Ammon's horn (tissue), 1 donor: ENCODE measurements at places on chromosomes 1 and 21.

DNA sequence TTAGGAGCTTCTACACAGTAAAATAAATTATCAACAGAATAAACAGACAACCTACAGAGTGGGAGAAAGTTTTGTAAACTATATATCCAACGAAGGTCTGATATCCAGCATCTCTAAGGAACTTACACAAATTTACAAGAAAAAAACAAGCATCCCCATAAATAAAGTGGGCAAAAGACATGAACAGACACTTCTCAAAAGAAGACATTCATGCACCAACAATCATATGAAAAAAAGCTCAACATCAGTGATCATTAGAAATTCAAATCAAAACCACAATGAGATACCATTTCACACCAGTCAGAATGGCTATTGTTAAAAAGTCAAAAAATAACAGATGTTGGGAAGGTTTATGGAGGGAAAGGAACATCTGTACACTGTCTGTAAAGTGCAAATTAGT lies 526.4 kb upstream of the CAMK1G start:
- no peak for DNase-seq

DNA sequence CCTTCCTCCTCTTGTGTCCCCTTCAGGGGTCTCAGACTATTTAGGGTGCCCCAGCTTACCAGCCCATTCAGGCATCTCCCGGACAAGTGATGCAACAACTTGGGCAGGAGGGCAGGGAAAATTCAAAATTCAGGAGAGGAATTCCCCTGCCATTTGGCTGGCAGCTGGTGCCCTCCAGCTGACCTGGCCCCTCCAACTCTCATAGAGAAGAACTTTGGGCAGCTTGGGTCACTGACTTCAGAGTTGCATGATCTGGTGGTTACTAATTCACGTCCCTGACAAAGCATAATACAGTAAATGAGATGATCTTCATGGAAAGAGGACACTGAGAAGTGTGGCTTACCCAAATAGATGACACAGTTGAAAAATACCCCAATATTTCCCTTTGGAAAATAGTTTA lies at the start of gene FCAMR:
Gene FCAMR, minus strand, starts transcription at position 15 of the 400 bp plus-strand sequence. CDS start 335 bp downstream, outside the sequence.
- DNase-seq: no peak

DNA sequence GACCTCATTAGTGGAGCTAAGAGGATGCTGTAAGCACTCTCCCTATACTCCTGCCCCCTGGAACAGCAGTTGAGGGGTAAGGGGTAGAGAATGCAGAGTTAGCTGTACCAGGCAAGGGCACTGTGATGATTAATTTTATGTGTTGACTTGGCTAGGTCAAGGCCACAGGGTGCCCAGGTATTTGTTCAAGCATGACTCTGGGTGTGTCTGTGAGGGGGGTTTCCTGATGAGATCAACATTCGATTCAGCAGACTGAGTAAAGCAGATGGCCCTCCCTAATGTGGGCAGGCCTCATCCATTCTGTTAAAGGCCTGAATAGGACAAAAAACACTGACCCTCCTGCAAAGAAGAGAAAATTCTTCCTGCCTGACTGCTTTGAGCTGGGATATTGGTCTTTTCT lies 110.8 kb downstream of the KCND3 start:
- no peak for DNase-seq

- DNase-seq: no peak
These were observed 313.4 kb upstream of the C1orf174 start for GRCh38 chr1:4213366-4213973.

DNA sequence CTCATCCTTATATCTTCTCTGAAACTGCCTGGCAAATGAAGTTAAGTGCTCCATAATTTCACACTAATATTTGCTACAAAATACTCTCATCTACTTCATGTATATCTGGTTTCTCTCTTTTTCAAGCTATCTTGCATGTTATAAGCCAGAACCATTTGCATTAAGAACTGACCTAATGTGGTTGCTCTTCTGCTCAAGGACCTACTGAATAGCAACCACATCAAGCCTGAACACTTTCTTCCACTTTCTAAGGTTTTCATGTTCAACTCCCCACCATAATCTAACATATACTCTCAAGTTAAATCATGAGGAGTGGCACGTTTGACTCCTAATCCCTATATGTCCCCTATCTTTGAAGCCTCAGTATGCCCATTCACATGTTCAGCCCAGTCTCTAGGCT lies 27.2 kb downstream of the RGS1 start:
- no peak for DNase-seq

DNA sequence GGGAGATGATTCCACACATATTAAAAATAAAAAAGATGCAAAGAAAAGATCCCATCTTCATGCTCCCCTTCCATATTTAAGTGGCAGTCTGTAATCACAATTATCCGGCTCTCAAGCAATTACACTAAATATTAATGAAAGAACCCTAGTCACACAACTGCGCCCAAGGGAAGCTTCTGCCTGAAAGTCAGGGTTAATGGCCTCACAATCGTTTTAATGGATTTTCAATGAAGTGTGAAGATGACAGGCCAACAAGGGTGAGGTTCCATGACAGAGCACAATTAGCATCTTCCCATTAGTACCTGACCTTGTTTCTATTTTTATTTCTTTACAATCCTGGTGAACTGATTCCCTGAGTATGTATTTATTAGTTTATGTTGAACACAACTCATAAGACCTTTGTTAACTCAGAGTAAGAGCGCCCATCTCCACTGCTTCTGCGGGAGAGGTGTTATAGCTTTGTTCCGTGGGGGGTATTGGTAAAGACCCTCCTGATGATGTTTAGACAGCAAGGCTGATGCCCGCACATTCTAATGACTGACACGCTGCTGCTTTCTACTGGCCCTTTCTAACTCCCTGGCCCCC lies 80.9 kb downstream of the IER5 start:
- DNase-seq: no peak

DNA sequence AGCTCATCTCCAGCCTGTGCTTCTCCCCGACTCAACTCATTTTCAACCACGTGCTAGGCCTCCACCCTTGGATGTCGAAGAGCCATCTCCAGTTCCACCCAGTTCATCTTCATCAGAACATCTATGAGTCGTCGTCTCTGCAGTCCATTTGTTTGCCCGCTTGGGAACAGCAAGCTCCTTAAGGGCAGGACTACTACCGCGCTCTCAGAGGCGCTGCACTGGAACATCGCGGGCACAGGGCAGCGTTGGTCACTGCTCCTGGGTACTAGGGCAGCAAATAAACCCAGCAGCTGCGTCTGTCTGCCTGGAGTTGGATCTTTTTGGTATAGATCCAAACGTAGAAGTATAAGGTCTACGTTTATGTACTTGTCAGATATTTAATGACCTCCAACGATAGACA lies 478 bp upstream of the PRDM2 start:
- peak; percentile 5 for DNase-seq

DNA sequence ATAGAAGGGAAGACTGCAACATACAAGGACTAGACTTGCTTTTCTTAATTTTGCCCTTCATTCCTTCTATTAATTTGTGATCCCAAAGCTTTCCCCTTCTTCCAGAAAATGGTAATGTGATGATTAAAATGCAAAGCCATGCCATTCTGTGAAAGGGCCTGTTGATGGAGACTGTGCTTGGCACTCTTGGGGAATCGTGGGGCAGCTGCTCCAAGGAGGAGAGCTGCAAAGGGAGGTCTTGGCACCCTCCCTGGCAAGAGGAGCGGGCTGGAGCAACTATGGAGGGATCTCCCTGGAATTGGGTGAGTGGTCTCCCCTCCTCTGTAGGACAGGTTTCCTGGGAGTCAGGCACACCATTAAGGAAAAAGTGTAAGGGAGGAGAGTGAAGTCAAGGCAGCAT lies 16.6 kb downstream of the CACNA1S start:
- DNase-seq: peak; percentile 69

DNA sequence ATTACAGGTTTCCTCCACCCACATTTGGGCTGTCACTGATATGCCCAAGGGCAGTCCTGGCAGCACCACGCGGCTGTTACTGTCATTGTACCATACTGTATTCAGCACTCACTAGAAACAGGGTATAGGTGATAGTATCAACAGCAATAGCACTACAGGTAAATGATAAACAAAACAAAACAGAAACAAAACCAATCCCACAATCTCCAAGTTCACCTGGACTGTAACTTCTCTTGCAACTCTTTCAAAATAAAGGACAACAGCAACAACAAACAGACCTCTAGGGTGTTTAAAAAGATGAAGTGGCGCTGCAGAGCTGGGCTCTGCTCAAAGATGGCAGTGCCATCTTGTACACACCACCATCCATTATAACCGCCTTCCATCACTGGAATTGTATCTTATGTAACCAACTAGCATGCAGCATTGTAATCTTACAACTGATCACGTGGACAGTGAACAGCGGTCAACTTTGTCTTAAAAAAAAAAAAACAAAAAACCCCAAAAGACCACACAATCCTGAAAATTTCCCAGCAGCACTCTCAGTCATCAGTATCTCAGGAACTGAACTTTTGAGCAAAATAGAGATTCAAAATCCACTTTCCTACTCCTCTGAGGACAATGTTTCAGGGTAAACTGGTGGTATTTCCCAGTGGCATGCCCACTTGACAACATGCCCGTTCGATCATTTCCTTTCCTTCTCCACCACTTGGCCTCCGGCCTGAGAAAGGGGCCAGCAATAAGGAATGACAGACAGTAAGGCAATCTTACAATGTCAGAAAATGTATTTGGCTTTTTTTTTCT lies 3.8 kb downstream of the IRF2BP2 start:
- peak; percentile 75 for DNase-seq

DNA sequence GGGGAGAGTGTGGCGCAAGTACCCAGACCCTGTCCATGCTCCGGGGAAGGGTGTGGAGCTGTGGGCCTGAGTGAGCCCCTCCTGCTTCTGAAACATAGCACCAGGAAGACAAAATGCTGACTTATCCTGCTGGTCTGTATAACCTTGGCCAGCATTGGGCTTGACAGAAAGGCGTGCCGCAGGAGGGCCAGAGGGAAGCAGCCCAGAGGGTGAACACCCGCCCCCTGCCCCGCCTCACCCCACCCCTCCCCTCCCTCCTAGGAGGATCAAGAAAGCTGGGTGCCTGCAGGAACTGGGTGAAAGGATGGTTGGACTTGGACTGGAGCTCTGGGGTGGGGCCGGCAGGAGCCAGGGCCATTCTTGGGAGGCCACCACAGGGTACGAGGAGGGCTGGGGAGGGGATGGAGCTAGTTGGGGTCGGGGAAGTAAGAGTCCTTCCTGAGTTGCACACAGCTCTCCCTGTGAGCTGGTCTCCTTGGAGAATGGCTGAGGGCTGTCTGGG lies 27.1 kb downstream of the PTPRF start:
- no peak for DNase-seq

- DNase-seq: no peak
These were observed 2.6 kb upstream of the TAGLN2 start for GRCh38 chr1:159927849-159928431.

- no peak for DNase-seq
These were observed 24.0 kb downstream of the PLA2G5 start for GRCh38 chr1:20093940-20094391.

- DNase-seq: no peak
These were observed 42.8 kb downstream of the MRPL39 start for GRCh38 chr21:25564349-25564948.

- no peak for DNase-seq
These were observed 20.4 kb upstream of the TTC4 start for GRCh38 chr1:54695221-54695620.

DNA sequence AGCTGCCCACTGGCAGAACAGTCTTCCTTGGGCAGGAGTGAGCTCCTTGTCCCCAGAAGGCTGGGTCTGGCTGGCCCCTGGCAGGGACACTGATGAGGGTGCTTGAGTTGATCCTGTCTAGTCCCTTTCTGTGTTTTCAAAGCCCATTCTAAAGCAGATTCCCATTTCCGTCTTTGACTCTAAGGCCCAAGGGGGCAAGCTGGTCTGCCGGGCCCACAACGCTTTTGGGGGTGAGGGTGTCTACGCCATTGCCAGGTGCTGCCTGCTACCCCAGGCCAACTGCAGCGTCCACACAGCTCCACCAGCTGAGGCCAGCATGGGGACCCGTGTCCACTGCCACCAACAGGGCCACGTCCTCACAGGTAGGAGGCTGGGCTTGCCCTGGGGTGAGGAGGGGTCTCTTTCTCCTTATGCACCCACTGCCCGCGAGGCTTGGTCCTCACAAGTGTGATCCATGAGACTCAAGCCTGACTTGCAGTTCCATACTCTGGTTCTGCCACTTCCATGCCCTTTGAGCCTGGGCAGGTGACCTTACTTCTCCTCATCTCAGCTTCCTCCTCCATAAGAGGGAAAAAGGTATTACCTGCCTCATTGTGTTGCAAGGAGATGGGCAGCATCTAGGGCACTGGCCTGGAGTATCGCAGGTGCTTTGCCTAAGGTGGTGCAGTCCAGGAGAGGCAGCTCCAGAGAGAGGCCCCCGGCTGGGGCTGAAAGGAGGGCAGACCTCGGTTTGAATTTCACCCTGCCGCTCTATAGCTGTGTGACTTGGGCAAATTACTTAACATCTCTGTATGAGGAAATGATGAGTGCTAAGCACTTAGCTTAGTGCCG lies 20.2 kb downstream of the PCSK9 start:
- DNase-seq: no peak

- no peak for DNase-seq
These were observed 423.0 kb upstream of the VAMP3 start for GRCh38 chr1:7348073-7348472.

- no peak for DNase-seq
These were observed 203.2 kb downstream of the LTN1 start for GRCh38 chr21:28789523-28789922.

- DNase-seq: no peak
These were observed 2.5 kb downstream of the DNMT3L start for GRCh38 chr21:44259082-44259705.

DNA sequence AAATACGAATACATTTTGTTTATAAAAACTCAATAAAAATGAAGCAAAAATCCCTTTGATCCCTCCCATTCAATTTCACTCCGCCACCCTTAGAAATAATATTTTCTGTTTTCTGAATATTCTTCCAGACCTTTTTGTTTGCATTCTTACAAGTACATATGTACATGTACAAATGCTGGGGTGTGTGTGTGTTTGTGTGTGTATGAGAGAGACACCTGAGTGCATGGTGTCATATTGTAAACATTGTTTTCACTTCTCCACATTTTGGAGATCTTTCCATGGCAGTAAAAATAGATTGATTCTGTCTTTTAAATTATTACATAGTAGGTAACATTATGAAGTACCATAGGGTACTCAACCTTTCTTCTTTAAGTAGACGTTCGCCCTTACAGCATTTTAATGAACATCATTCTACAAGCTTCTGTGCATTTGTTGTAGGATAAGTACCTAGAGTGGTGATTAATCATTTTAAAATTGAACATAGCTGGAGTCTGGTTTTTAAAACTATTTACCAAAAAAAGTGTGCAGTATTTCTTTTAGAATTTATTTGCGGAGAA lies 1.3 kb upstream of the MPC2 start:
- no peak for DNase-seq
